ENCODE measurements at places on chromosomes 3 and 15.

- no peak for DNase-seq
These were observed 91.2 kb upstream of the NAALADL2 start for GRCh38 chr3:174767853-174768382.

DNA sequence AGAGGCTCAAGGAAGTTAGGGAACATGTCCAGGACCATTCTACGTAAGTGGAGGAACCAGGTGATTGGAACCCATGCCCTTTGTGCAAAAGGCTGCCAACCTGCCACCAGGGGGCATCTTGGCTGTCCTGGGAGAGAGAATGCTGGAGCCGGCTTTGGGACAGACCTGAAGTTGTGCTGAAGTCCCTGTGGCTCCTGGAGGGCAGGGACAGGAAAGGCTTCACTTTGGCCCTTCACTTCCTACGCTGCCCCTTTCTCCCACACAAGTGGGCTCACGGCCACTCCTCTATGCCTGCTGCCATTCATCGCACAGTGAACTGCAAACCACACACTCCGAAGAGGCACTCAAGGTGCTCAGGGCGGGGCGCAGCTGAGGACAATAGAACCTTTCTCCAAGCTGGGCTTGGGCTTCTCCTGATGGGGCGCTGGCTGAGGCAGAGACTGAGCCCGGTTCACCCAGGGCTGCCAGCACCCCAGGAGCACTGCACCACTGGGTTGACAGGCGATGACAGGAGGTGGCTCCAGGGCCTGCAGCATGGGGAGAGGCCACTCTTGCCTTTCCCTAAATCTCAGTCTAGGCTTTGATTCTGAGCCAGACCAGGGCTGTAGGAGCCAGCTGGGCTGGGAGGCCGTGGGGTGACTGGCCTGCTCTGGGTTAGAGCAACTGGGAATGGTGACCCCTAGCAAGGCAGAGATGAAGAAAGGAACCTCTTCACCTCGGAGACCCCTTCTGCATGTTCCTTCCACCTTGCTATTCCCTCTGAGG lies 8.4 kb downstream of the SHF start:
- DNase-seq, result no peak

- no peak for DNase-seq
These were observed 5.3 kb upstream of the GUCA1C start for GRCh38 chr3:108959017-108959416.

DNA sequence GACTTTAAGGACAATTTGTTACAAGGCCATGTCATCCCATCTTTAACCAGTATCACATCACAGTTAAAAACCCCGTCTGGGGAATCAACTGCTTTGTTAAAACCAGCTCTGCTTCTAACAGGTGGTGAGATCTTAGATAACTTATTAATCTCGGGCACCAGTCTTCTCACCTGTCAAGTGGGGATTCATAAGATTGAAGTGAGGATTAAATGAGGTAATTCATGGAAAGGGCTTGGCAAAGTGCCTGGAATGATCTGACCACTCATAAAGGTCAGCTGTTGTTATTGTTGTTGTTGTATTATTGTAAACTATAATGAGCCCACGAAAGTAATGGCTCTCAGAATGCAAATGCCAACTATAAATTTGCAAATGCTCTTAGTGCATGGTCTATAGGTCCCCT lies 30.1 kb upstream of the SLC24A5 start:
- DNase-seq, result no peak

DNA sequence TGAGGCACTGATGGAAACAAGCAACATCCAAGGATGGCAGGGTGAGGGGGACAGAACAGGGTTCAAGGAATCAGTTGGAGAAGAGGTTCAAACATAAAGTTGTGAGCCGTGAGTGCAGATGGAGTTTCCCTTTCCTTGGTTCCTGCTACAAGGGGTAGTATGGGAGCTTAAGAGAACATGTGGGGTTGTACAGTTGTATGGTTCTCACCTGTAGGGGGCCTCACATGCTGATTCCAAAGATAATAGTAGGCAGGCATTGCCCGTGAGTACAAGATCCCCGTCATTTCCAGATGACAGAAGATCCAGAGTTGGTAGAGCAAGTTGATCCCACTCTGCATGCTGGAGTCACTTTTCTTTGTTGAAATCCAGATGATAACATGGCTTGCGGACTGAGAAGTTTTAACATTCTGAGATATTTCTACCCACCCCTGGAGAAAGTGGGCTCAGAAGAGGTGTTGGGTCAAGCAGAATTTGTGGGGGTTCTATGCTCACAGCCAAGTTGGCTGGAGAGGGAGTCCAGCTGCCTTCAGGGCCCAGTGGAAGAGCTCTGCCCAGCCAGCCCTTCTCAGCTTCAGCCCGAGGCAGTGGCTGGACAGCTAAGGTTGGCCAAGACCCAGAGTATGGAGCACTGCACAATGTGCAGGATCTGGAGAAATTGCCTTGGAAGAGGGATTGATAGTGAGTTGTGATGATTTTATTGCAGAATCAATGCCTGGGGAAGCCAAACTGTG lies 141.8 kb downstream of the THSD4 start:
- DNase-seq, result no peak
